ENCODE measurements at places on chromosomes 6 and 20. TPM values are rescaled to one million over a fixed set of nuclear protein-coding genes. Genes with fewer than 3 reads are reported as not detected.
A peak's percentile ranks its signal among the peaks of the same experiment; 100 is the strongest.

- no peak for DNase-seq
Observed at GRCh38 chr6:82183642-82184282, 63.8 kb downstream of the IBTK start.

GRCh38 chr6:166903027-166903426 is 53.3 kb downstream of the RNASET2 start:
- no peak for DNase-seq

DNA sequence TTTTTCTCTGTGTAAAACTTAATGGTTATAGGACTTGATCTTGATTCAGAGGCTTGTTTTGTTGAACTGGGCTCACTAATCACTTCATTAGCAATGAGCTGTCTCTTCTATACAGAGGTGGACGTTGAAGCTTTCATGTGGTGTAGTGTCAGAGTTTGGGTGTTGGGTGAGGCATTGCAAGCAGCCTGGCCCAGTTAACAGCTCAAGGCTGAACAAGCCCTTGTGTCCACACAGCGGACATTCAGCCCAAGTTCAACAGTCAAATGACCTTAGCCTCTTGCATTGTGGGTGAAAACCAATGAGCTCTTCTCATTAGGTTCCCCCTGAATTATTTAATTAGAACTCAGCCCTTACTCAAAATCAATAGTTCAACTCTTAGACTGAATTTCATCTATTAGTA is 12.5 kb downstream of the COL10A1 start:
- DNase-seq: no peak

DNA sequence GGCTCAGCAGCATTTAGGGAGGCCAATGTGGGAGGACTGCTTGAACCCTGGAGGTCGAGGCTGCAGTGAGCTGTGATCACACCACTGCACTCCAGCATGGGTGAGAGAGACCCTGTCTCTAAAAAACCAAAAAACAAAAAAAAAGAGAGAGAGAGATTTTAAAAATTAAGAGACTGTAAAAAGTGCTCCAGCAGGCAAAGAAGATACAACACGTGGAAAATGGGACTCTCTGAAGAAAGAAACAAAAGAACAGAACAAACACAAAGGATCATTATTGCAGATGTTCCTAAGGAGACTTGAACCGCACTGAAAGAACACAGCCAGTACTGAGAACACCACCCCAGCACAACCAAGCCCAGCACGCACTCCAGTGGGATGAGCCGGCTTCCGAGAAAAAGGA is 74.2 kb downstream of the TAF4 start:
- no peak for DNase-seq

GRCh38 chr20:22805219-22805618 is 220.8 kb upstream of the FOXA2 start:
- no peak for DNase-seq

DNA sequence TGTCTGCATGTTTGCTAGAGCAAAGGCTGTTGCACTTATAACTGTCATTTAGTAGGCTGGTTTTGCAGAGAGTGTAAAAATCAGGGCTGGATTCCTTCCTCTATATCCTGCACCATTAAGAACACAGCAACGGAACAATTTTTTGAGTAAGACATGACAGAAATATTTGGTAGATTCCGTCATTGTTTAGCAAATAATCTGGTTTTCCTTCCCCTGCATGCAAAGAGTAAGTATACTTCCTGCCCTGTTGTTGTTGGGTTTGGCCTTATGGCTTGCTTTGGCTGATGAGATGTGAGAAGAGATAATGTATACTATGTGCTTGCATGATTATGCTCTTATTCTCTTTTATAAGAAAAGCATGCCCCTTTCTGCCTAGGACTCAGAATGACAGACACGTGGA is 23.8 kb downstream of the MANEA start:
- DNase-seq: no peak

GRCh38 chr20:51802170-51802751 is at the start of gene SALL4:
Gene SALL4, minus strand, starts transcription at chr20:51802521. Its CDS starts 113 bp downstream, at chr20:51802408.
- DNase-seq: no peak

DNA sequence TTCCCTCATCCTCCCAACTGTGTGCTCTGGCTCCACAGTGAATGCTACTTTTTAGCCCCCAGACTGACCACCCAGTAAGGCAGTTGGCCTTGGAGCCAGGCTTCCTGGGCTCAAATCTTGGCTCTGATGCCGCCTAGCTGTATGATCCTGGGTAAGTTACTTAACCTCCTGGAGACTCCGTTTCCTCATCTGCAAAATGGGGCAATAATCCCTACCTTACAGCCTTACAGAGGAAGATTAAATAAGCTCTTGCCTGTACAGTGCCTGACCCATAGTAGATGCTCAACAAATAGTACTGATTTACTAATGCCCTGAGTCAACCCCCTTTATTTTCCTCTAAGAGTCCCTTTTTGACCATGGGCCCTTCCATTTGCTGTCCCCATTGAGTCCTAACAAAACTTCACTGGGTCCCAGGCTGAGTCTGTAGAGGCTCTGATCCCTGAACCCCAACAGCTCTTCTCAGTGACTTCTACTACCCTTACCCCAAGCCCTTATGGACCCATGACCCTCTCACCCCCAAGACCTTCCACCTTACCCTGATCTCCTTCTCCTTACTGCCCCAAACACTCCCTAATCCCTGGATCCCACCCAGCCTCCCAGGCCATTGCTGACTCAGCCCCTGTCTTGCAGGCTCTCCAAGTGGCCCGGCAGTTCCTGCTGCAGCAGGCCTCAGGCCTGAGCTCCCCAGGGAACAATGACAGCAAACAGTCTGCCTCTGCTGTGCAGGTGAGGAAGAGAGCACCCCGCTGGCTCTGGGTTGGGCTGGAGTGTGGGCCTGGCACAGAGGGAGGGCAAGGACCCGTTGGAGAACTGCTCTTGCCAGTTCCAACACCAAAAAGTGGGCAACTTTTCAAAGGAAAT is 31.4 kb downstream of the FOXP4 start:
- no peak for DNase-seq

- DNase-seq: no peak
Observed at GRCh38 chr6:142942238-142942637, 2.7 kb downstream of the HIVEP2 start.

DNA sequence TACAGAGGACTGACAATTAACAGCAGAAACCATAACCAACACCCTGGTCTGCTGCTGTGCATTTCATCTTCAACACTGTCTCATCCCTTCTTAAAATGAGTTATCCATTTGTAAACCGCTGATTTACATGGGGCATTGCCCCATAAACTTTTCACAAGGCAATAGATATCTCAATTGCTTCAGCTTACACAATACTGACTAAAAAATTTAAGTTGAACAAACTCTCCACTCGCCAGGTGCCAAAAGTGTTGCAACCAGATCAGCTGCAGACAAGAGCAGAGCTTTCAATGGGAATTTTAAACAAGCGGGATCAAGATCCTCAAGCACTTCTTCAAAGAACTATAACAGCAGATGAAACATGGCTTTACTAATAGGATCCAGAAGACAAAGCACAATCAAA is 183.0 kb downstream of the TASP1 start:
- no peak for DNase-seq

- no peak for DNase-seq
Observed at GRCh38 chr6:107171513-107171912, 56.2 kb upstream of the BEND3 start.

DNA sequence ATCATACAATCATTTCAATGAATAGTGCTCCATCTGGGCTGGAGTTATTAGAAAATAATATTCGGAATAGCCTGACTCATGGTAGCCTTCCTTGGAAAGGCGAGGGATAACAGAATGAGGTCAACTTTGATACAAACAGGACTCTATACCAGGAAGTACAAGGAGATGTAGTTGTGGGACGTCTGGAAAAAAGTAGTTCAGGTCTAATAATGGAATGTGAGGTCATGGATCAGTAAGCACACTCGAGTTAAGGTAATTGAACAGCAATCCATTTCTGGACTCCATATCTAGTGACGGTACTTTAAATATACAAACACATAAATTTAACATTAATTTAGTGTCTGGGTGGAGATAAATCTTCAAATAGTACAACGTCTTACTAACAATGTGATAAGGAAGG is 1204.0 kb upstream of the ADGRB3 start:
- no peak for DNase-seq

DNA sequence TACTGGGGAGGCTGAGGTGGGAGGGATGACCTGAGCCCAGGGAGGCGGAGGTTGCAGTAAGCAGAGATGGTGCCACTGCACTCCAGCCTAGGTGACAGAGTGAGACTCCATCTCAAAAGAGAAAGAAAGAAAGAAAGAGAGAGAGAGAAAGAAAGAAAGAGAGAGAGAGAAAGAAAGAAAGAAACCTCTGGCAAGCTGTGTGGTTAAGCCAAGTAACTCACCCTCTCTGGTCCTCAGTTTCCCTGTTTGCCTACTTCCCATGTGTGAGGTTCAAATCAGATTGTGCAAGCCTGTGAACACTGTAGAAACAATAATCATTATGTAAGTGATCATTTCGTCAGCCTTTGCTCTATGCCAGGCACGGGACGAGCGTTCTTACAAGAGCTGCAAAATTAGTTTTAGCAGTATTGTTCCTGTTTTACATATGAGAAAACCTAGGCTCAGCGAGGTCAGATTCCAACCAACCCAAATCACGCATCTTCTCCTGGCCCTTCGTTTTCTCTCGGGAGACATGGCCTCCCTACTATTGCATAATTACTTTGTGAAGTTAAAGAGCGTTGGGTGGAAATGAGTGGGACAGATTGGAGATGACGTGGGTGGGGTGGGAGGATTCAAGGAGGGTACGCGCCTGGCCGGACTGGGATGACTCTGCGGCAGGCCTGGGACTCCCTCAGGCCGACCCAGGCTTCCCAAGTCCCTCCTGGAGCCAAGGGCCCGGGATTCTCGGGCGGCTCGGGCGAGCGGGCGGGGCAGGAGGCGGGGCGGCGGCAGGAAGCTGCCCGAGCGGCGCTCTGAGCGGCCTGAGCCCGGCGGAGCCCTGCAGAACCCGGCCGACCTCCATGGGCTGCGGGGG is at the start of gene SNX21:
Gene SNX21, plus strand, starts transcription at position 770 of the 853 bp plus-strand sequence. CDS start 121 bp downstream, outside the sequence.
- DNase-seq: peak; percentile 90

DNA sequence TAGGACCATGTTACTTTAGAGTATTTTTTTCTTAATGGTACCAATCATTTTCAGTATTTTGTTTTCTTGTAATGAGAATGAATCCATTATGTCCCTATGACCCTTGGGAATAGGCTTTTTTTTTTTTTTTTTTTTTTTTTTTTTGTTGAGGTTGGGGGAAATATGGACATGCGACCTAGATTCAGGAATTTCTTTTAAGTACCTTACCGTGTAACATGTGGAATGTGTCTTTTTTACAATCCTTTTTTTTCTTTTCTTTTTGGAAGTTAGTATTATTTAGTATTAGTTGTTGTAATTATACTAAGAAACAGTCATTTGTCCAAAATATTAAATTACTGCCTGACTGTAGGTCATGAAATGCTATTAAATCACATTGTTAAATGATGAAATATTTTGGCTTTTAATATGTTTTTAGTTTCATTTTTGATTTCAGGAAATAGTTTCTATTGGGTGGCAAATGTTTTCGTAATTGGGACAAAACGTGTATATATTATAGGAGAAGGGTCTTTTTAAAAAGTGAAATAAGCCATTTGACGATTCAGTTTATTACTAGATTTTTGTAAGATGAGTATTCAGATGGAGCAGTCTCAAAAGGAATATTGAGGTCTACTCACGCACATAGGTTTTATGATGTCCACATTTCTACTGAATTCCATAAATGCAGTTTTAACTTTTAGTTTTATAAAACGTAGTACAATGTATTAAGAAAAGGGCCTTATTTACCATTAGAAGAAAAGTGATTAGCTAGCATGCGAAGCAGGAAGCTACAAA is 4.9 kb downstream of the ARID1B start:
- no peak for DNase-seq

GRCh38 chr6:74128536-74128935 is 432.5 kb downstream of the CD109 start:
- no peak for DNase-seq

DNA sequence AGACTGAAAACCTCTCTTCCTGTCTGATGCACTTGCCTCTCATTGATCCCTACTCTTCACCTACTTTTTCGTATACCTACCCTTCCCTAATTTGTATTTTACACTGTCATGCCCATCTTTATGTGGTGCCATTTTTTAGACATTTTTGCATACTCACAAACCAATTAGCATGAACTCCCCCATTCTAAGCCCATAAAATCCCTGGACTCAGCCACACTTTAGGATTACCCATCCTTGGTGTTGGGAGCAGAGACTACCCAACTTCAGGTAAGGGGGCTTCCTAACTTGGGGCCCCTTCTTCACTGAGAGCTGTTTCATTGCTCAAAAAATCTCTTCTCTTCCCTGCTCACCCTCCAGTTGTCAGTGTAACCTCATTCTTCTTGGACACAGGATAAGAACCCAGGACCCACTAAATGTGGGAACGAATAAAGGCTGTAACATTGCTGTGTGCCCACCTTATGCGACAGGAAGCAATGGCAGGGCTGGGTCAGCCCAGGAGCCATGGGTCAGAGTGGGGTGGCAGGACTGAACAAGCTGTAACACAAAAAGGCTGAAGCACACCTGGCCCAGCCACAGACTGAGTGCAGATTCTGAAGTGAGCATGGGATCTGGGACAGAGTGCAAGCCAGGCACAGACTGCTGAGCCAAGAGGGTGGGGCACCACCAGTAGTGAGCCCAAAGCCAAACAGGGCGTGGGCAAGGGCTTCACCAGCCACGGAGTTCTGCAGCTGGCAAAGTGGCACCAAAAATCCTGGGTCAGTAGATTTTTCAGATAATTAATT is 789.1 kb upstream of the HS3ST5 start:
- no peak for DNase-seq

DNA sequence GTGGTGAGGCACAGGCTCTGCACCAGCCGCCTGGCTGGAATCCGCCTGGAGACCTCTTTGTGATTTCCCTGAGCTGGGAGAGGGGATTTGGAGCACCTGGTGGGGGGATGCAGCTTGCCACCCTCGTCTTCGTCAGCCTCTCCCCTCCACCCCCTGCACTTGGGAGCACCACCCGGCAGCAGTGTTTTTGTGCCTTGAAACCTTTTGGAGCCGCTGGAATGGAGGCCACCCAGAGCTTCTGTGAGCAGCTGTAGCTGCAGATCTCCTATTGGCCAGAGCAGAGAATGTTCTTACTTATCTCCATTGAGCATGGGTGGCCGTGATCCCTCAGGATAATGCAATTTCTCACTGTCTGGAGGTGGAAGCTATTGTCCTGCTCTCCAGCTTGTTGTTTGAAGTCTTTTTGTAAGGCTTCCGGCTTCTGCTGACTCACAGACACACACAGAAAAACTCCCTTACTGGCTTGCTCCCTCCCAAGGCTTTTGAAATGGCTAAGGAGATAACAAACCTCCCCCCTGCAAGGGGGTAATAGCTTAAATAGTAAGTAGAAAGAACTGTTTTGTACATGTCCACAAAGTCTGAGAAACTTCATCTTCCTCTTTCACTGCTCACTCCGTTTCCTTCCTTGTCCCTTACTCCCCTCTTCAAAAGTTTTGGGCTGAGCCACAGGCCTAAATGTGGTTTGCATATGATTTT is 271.2 kb downstream of the PRL start:
- no peak for DNase-seq

Gene NANP
- total RNA-seq: 2.8 TPM

Gene LZTS3
- 10.9 TPM for total RNA-seq

Gene PI3
- total RNA-seq: not detected

Gene GJA10
- not detected for total RNA-seq

Gene RCAN2
- 14.3 TPM for total RNA-seq

Gene LAMA2
- total RNA-seq: 203 TPM

Gene SLC25A27
- 42.2 TPM for total RNA-seq
